Progenitor cell of endocrine pancreas (in vitro differentiated cells): ENCODE measurements at places on chromosomes 6 and 20. TPM values are rescaled to one million over a fixed set of nuclear protein-coding genes. Genes with fewer than 3 reads are reported as not detected.

The CFAP206 gene
- total RNA-seq: 1.2 and 1.5 TPM in 2 replicates

DNA sequence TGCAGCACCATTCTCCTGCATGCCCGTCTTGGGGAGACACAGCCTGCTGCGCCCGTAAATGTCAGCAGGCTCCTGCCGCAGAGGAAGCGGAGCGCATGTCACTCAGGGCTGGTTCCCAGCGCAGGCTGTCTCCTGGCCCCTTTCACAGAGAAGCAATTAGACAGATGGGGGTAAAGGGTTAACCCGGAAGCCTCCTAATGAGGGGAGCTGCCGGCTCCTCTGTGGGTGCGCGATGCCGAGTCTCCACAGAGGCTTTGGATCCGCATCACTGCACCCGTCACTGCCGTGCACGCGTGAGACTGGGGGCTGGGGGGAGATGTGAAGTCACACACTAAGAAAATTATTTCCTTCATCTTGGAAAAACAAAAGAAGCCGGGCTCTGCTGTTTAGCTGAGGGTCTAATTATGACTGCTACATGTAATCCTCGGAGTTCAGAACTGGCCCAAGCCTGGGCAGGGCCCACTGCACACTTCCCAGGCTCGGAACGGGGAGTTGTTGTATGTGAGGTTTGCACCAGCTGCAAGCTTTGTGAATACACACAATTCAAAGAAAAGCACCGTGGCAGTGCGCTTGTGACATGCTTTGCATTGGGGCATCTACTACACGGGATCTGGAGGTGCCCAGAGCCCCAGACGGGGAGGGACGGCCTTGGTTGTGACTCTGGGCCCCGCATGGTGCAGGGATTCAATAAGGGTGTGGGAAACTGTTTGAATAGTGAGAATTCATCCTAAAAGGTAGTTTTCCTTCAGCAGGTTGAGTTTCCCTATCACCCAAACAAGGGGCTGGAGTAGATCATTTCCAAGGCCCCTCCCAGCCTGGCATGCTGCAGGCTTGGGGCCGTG is 331.6 kb downstream of the TAF4 start:
- no peak for DNase-seq

DNA sequence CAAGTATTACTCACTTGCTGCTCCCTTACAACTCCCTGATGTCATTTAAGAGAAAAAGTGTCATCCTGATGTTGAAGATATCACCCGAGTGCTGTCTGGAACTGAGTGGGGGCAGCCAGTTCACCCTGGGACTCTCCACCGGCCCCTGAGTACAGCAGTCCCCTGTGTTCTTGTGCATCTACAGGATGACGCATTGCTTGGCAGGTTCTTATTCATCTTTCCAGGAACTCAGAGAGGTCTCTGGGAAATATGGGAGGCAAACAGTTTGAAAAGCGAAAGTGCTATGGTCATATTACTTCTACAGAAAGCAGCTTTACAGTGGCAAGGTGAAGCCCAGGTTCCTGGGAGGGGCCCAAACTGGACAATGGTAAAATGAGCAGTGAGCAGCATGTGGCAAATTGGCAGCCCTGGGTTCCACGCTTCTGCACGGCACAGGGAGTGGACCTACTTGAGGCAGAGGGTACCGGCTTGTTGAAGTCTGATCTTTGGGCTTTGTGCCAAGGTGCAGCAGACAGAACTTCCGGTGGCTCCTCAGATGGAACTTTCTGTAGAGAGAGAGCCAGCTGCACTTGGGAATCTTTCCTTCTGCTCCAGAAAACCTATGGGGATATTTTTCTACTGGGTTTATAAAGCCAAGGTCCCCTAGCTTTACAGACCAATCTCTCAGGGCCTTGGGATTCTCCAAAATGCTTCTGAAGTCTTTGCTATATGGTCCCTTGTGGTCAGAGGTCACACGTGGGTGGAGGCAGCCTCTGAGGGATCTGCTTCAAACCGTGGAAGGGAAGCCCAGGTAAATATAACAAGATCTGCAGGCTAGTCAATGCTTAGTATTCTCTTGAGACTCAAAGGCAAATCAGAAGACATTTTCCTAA is 128.3 kb downstream of the MAP3K7 start:
- DNase-seq: no peak

DNA sequence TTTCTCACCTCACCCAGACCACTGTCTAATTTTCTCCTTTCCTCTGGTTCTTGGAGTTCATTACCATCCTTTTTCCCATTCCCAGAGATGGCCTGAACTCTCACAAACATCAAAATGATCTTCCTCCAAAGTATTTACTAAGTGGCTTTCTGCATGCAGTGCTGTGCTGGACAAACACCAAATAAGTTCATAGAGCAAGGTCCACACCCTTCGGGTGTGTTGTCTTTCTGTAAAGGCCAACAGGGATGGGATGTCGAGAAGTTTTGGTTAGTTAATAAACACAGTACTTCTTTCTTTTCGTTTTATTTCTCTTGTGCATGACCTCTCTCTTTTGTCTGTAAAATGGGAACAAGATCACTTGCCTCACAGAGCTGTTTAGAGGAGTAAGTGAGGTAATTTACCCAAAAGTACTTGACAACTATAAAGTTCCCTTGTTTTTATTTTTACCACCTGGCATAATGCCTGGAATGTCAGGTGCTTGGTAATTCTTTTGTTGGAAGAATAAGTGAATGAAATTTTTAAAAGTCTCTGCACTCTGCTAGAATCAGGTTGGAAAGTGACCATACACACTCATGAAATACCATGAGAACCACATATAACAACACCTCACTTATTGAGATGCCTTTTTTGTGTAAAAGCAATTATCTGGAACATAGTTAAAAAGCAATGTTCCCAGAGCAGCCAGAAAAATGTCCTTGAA is 22.8 kb upstream of the CCN6 start:
- no peak for DNase-seq

- no peak for DNase-seq
Measured at GRCh38 chr20:60553095-60553494, 594.9 kb downstream of the CDH26 start.

The WFDC10B gene
- not detected in 2 replicates for total RNA-seq

- DNase-seq: no peak
Measured at GRCh38 chr6:12024699-12025434, 12.8 kb downstream of the HIVEP1 start.

The ULBP2 gene
- not detected in 2 replicates for total RNA-seq
